ENCODE measurements at places on chromosomes 2 and 18. TPM values are rescaled to one million over a fixed set of nuclear protein-coding genes. Genes with fewer than 3 reads are reported as not detected.

- no peak for DNase-seq
These were observed 616 bp upstream of the SP5 start for GRCh38 chr2:170714381-170715061.

DNA sequence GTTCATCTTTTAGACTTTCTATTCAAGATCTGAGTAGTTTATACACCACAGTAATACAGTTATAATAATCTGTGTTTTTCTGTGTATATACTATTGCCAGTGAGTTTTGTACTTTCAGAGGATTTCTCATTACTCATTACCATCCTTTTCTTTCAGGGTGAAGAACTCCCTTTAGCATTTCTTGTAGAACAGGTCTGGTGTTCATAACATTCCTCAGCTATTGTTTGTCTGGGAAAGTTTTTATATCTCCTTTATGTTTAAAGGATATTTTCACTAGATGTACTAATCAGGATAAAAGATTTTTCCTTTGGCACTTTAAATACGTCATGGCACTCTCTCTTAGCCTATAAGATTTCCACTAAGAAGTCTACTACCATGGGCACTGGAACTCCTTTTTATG, 705.5 kb downstream of the SLC4A3 start:
- no peak for DNase-seq

- DNase-seq, result peak; percentile 78
These were observed at the start of gene SLC66A2 for GRCh38 chr18:79951545-79952455. Gene SLC66A2 (minus strand): TSS chr18:79951653. CDS start chr18:79950926, 727 bp downstream.

Gene CYS1
- 0.25 TPM for total RNA-seq

Gene C18orf54
- total RNA-seq, result 21.4 TPM

Gene VRK2
- total RNA-seq, result 42.0 TPM

Gene NEDD4L
- total RNA-seq, result 95.9 TPM

Gene MCM6
- 48.1 TPM for total RNA-seq

Gene GMCL1
- 13.0 TPM for total RNA-seq
